ENCODE measurements at places on chromosomes 5 and 9. TPM values are rescaled to one million over a fixed set of nuclear protein-coding genes. Genes with fewer than 3 reads are reported as not detected.

GRCh38 chr5:168477060-168477459, 9.2 kb upstream of the RARS1 start:
- no peak for DNase-seq

- DNase-seq: no peak
Observed at GRCh38 chr5:171709930-171710329, 75.7 kb upstream of the SMIM23 start.

GRCh38 chr9:95099321-95100070, 218.0 kb downstream of the FANCC start:
- DNase-seq: no peak

Gene NTNG2
- total RNA-seq: 2.0 TPM

DNA sequence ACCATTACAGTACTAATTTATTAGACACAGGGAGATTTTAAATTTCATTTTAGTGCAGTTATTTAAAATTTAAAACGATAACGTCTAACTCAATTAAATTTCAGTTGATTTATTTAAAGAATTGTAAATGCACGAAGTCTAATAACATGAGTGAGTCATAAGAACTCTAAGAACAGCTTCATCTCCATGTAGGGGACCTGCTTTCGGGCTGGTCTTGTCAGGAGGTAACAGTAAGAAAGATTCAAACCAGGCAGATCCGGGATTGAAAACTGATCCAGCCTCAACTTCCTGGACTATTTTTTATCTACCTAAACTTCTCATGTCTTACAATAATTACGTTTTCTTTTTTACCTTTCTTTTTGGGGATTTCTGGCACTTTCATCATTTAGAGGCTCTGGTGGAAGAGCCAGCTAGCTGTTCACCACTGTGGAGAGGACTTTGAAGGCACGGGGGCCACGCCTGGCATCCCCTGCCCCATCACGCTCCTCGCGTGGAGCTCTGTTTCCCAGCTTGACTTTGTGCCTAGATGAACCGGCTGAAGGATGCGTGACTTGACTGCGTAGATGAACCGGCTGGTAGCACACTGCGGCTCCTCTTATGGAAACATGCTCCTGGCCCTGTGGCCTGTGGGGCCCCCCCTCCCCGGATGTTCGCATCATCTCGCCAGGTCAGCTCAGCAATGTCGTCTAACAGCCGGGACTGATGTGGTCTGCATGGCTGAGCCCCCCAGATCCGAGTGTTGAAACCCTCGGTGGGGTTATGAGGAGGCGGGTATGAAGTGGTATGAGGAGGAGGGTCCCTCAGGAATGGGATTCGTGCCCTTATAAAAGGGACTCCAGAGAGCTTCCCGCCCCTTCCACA, 26.0 kb downstream of the NDUFS6 start:
- no peak for DNase-seq

GRCh38 chr9:117145811-117146490, 268.9 kb downstream of the ASTN2 start:
- DNase-seq: no peak

- no peak for DNase-seq
Observed at GRCh38 chr5:113435575-113435974, 786 bp upstream of the TSSK1B start.

Gene ASPN
- 0.17 TPM for total RNA-seq

DNA sequence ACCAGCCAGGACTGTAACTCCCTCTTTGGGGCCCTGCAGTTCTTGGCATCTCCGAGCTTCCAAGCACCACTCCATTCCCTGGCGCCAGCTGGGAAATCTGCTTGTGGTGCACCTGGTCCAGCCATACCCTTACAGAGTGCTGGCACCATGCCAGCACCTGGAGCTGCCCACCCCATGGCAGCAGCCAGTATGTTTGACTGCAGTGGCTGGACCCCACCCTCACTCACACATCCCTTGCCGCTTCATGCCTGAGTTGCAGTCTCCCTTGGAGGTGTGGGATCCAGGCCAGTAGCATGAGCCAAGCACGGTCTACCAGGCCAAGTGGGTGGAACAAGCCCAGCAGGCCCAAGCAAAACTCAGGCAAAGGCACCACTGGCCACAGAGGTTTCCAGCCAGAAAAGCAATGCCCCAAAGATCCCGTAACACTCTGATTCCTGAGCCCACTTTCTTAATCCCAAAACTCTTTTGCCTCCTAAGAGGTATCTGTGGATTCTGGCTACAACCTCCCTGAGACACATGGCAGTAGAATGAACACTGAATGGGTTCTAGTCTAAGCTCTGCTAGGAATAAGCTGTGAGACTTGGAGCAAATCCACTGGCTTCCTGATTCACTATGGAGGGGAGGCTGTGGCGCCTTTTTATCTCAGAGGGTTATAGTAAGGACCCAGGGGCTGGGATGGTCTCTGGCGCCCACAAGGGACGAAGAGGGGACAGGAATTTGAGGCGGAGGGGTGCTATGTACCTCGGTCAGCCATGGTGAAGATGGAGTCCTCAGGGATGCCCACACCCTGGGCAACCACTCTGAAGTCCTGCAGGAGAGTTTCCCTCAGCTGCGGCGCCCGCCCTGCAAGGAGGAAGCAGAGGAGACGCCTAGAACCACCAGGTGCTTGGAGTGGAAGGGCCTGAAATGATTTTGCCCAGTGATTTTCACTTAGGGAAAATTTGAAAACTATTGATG, 5.6 kb downstream of the AMBP start:
- DNase-seq: no peak

Gene ITK
- total RNA-seq: not detected

DNA sequence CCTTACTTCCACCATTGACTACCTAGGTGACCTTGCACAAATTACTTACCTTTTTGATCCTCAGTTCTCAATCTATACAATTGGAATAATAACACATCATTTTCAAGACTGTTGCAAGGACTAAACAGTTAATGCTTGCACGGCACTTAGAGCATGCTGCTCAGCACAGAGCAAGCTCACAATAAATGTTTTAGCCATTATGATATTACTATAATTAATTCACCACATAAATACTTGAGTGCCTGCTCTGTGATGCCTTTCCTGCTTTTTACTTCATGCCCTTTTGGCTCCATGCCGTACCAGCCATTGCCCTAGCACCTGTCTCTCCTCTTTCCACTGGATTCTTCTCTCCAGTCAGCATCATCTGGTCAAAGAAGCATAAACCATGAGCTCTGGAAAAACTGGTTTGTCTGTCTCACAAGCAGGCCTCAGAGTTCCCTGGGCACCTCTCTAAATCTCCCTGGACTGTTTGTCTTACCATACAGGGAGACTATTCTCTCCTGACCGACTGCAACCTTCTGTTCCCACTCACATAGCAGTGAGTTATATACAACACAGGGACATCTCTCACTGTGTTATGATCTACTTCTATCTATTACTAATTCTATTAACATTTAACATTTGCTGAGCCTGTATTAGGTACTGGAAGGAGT, 260.4 kb upstream of the ADRA1B start:
- DNase-seq: no peak

- no peak for DNase-seq
Observed at GRCh38 chr5:88557881-88558280, 289.2 kb upstream of the TMEM161B start.

Gene STING1
- total RNA-seq: 36.6 TPM

Gene ALDOB
- not detected for total RNA-seq

DNA sequence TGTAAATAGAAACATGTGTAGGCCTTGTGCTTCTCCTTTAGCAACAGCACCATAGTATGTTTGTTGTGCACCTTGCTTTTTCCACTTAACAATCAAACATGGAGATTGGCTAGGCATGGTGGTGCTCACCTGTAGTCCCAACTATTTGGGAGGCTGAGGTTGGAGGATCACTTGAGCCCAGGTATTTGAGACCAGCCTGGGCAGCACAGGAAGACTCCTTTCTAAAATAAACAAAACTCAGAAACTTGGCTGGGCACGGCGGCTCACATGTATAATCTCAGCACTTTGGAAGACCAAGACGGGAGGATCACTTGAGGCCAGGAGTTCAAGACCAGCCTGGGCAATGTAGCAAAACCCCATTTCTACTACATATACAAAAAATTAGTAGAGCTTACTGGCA, 948 bp upstream of the FAXDC2 start:
- no peak for DNase-seq

GRCh38 chr5:14310901-14311300, 167.8 kb downstream of the TRIO start:
- DNase-seq: no peak

Gene SMIM3
- 17.5 TPM for total RNA-seq

GRCh38 chr5:137370096-137371071, 128.7 kb downstream of the SPOCK1 start:
- no peak for DNase-seq

GRCh38 chr9:113395000-113395861, 5.9 kb downstream of the ALAD start:
- DNase-seq: no peak

DNA sequence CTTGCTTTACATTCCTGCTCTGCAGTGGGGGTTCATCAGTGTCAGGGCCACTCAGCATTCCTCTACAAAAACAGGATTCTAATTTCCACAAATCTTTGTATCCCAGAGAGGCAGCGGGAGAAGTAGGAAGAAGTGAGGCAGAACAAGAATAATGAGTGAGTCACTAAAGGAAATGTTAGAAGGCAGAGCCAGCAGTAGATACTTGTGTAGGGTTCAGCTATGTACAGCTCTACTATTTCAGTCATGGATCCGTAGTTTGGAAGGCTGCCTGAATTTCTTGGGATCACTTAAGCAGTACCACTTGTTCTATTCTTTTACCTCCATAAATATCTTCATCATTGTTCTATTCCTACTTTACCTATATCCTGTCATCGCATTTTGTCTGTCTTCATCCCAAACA, 246.3 kb upstream of the TLE4 start:
- DNase-seq: no peak

GRCh38 chr5:167872791-167873190, 418.7 kb upstream of the WWC1 start:
- no peak for DNase-seq

DNA sequence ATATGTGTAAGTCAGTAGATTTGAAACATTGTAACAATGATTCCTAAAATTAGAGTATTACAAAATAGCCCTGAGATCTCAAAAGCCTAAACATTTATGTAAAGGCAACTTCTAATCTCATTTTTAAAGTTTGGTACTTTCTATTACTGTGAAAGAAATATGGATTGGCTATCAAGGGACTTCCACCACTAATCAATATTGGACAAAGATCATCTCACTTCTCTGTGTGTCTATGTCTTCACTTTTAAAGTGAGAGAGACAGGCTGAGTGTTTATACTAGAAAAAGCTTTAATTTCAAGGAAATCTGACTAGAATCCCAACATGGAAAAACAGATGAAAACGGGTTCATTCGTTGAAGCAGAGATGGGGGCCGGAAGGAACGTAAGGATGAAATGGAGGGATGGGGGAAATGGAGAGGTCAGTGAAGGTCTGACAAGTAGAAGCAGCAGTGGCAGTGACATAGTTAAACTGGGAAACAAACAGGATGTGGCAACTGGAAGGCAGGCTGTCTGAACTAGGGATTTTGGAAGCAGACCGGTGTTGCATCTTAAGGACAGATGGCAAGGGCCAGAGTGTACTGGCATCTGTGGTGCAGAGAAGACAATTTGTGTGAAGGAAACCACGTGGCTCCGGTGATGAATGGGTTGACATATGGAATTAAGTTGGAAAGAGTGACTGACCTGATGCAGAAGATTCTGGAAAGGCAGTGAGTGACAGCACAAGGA, 60.8 kb downstream of the PDE4D start:
- no peak for DNase-seq

Gene NPR3
- 5.0 TPM for total RNA-seq

DNA sequence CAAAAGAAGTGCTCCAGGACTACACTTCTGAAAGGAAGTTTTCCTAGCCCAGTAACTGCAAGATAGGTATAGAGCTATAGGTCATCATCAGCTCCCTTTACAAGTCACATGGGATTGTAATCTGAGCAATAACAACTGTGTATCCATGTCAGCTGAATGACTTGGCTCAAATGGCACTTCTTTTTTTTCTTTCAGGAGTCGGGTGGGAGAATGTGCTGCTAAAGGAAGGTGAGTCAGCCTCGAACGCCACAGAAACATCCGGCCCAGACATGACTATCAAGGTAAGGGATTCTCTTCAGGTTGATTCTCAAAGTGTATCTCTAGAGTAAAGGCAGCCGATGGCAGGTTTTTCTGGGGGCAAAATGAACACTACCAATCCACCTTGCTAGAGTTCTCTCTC, 192.2 kb downstream of the C9orf152 start:
- peak; percentile 91 for DNase-seq

DNA sequence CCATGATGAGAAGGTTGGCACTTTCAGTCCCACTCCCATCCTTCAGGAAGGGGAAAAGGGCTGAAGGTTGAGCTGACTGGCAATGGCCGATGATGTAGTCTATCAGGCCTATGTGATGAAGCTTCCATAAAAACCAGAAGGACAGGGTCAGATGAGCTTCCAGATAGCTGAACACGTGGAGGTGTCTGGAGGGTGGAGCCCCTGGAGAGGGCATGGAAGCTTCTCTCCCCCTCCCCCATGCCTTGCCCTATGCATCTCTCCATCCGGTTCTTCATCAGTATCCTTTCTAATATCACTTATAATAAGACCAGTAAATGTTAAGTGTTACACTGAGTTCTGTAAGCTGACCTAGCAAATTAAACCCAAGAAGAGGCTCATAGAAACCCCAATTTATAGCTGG, 32.6 kb upstream of the SMU1 start:
- DNase-seq: no peak

DNA sequence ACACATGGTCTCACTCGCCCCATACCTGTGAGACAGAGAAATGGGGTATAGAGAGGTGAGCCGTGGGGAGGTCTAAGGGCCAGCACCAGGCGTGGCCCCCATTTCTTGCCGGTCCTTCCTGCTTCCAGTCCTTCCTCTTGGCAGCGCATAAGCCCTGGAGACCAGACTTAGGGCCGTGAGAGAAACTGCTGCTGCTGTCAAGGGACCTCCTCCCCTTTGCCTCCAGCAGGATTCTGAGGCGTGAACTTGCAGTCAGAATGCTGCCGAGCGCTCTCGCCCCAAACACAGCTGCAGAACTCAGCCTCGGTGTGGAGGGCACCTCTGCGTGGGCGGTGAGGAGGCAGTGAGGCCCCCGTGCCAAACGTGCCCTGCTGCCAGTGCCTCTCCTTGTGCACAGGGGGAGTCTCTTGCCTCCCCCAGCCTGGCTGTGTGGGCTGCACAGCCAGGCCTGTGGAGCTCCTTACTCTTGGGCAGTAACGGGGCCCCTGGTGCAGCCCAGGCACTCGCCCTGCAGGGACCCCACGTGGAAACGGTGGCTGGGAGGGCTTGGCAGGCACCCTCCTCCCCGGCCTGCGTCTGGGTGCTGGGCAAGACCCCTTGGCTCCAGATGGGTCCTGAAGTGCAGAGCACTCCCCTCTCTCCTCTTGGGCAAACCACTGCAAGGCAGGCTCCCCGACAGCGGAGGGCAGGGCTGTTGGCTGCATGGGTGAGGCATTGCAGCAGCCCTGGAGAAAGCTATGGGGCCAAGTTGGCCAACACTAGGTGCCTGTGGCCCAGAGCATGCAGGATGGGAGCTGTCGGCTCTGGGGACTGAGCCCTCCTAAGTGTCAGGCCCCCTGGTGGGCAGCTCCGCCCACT, 85.4 kb downstream of the RXRA start:
- DNase-seq: no peak

Gene CD74
- total RNA-seq: 6.8 TPM

DNA sequence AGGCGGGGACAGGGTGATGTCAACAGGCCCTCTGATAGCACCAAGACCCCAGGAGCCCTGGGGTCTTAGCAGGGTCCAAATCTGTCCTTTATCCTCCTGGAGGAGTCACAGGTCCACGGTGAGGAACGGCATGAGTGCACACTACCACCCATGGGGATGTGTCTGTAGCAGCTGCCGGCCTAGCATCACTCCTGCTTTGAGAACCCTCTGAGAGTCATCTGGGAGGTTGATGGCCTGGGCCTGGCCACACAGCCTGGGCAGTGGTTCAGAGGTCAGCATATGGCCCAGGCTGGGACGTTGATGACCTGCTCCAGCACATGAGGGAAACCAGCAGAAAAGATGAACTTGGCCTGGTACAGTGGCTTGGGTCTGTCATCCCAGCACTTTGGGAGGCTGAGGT, 1.8 kb upstream of the GFPT2 start:
- no peak for DNase-seq
